ENCODE measurements at places on chromosomes 5 and 9. TPM values are rescaled to one million over a fixed set of nuclear protein-coding genes. Genes with fewer than 3 reads are reported as not detected.

- DNase-seq = no peak
These were observed 16.1 kb downstream of the OLFML2A start for GRCh38 chr9:124793015-124793541.

DNA sequence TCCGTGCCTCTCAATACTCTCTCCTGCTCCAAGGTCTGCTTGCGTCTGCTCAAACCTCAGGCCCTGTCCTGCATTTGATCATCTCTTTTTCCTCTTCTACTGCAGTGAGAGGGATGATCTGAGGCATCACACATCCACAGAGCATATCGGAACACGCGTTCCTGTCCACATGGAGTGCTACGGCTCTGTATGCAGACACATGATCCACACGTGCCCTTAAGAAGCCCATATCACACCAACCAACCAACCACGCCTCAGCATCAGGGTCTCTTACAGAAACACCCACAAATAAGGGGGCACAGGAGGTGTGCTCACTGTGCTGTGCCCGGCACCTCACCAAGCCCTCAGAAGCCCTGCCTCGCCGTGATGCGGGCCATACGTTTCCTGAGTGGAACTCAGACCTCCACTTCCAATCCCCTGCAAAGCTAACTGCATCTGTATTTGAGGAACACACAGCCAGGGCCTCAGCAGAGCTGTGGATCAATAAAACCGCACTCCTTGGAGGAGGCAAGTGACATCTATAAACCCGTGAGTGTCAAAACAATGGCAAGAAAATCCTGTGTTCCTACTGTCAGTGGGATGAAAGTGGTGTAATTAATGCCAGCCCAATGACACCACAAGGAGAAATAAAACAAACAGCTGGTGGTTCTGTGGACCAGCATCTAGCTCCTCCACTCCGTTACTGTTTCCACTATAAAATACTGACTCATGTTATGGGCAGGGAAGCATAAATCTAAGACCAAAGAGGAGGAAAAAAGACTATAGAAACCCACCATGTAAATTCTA, 40.4 kb downstream of the AK8 start:
- no peak for DNase-seq

DNA sequence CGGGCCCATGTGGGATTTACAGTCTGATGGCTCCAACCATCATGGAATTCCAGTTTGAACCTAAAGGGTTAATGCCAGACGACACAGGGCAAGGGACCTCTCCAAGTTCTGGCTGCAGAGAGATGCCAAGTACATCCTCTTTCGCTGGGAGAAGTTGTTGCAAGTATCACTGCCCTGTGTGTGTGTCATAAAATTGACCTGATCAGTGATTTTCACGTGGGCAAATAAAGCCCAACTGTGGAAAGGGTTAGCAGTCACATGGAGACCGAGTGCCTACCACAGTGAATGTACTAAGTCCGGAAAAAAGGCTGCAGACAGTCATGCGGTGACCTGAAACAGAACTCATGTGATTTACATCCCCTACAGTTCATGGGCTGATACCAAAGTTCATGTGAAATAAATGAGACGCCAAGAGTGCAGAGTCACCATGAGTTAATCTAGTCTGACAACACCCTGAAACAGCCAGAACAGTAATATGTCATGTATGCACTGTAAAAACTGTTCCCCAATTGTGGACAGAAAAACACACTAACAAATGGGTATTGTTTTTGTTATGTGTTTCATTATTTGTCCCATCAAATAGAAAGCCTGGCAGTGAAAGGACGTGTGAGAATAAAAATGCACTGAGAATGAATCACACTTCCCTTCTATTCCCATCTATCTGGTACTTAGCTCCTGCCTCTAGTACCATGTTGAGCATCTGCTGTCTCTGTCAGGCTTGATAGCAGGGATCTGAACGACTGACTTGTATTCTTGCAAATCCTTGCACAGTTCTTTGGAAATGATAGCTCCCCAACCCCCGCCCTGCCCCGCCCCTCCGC, 115.7 kb downstream of the SUSD1 start:
- peak; percentile 83 for DNase-seq

ADGRD2 gene
- total RNA-seq = not detected

TCF7 gene
- total RNA-seq = under 0.01 TPM
